Natural killer cell (primary cell): ENCODE measurements at places on chromosomes 7 and 10. TPM values are rescaled to one million over a fixed set of nuclear protein-coding genes. Genes with fewer than 3 reads are reported as not detected.
A peak's percentile ranks its signal among the peaks of the same experiment; 100 is the strongest.

DNA sequence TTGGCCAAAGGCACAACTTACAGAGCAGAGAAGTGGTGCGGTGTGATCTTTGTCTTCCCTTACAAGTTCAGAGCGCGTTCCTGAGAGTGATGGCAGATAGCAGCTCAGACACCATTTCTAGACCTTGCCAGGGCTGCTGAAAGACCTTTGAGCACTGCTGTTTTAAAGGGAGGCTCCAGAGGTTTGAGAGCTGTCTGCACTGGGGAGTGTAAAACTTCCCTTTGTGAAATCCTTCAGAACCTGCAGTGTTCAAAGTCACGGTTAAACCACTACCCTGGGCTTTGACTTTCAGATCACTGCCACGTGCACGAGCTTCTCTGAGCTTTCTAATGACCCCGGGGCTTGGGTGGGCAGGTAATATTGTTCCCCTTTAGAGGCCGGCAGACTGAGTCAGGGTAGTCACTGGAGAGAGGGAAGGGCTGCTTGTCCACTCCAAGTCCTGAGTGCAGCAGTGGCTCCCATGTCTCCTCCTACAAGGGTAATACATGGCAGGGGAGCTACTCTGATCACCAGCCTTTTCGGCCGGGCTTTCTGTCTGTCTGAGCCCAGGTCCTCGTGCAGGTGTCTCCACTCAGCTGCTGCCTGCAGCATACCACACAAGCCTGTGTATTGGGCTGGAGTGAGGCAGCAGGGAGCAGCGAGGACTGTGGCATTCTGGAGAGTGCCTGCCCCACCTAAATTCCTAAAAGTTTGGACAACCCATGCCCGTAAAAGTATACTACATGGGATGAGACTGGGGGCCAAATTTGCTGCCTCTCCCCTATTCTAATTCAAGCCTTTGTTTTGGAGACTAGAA lies 63.3 kb downstream of the ZMIZ1 start:
- DNase-seq = no peak

GRCh38 chr10:28200775-28201174 lies 102.1 kb downstream of the MPP7 start:
- DNase-seq = no peak

DNA sequence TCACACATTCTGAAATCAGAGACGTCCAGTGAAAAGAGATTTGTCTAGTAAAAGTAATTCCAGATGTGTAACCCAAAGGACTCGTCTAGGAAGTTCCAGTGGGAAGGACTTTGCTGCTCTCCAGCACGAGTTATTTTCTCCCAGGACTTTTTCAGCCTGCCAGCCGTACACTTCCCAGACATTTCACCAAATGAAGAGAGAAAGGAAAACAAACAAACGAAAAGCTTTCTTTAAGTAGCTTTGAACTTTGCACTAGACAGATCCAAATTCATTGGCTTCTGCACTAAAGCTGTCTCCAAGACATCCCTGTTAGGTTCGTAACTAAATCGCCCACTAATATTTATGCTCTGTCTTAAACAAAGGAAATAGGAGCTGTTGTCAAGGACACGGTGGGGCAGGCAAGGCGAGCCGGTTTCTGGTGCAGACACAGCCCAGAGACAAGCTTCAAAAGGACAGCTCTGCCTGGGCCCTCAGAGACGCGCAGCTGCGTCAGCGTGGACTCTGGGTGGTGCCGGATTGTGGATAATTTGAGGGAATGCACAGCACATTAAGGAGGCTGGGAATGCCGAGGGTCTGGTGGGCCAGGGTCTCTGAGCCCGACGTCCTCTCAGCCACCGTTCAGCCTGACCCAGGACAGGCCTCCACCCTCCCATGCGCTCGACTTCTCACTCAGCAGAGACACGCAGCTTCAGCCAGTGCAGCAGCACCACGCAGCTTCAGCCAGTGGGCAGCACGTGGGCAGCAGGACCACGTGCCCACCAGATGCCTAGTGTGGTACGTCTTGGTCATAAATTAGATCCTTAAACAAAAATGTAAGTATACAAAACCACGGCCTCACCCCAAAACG lies 64.1 kb upstream of the INSIG1 start:
- DNase-seq = no peak

- DNase-seq = no peak
Observed at GRCh38 chr7:157666530-157667040, 329.8 kb downstream of the DNAJB6 start.

DNA sequence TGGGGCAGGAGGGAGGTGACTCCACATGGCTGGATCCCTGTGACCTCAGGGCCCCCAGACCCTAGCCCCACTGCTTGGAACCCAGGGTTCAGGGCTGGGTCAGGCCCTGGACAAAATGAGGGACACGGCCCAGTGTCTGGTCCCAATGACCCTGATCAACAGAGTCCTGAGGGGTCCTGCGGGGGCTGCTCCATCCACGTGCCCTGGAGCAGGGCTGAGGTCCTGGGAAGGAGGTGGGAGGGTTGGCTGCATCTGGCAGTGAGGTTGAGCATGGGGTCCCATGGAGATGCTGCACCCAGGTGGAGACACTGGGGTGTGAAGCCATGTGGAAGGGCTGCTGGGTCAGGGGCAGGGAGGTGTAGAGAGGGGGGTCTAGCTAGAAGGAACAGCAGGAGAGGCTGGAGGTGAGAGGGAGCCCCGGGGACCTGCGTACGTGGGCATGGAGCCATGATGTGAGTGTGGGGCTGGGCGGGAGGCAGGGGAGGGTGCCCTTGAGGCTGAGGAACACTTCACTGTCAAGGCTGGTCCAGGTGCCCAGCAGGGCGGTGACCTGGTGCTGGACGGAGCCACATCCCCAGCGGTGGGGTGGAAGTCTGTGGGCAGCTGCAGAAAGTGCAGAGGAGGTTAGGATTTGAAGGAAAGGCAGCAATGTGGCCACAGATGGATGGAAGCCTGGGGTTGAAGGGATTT lies 604 bp downstream of the SCART1 start:
- DNase-seq = no peak

GRCh38 chr10:71247414-71247705 lies 35.0 kb downstream of the UNC5B start:
- DNase-seq = no peak

DNA sequence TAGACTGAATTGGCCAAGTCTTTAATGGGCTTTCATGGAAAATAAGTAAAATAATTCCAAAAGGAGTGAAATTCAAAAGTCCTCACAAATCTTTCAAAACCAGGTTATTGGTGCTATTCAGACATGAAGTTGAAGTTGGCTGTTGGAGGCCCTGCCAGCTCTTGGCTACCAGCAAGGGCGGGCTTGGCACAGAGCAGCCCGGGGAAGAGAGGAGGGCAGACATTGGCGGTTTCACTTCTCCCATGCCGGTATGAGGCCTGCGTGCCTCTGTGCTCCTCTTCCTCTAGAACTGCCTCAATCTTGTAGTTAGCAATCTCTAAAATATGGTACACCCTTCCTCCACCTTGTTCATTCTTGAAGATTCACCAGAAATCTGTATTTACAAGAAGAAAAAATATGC lies 16.4 kb upstream of the NPS start:
- no peak for DNase-seq

DNA sequence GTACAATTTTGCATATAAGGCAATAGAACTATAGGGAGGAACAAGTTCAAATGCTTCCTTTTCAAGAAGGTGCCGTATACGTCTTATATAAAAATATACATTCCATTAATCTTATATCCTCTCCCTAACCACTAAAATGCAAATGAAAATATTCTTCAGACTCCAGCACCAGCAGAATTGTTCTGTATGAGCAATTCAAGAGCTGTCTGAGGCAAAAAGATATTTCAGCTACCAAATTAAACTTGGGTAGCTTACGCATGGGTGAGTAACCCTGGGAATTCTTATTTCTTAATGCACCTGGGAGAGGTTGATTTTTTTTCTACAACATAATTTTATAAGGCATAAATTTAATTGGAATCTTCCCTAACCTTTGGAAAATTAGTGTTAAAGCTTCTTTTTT lies 42.2 kb upstream of the GSDME start:
- DNase-seq = no peak

- DNase-seq = no peak
Observed at GRCh38 chr10:73552819-73553715, 38.1 kb downstream of the USP54 start.

DNA sequence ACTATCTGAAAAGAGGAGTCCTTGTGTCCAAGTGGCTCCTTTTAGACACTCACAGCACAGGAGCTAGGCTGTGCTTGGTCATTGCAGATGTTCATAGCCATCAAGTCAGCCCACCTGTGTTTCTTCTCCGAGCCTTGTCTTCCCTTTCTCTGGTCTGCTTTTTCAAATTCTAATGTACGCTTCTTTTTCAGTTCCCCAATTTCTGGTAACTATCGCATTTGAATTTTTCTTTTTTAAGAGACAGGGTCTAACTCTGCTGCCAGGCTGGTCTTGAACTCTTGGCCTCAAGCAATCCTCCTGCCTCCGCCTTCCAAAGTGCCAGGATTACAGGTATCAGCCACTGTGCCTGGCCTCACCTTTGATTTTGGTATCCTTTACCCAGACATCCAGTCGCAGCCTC lies 18.9 kb downstream of the APBB1IP start:
- DNase-seq = no peak

GRCh38 chr10:93827056-93827804 lies 66.5 kb upstream of the SLC35G1 start:
- peak; percentile 22 for DNase-seq

DNA sequence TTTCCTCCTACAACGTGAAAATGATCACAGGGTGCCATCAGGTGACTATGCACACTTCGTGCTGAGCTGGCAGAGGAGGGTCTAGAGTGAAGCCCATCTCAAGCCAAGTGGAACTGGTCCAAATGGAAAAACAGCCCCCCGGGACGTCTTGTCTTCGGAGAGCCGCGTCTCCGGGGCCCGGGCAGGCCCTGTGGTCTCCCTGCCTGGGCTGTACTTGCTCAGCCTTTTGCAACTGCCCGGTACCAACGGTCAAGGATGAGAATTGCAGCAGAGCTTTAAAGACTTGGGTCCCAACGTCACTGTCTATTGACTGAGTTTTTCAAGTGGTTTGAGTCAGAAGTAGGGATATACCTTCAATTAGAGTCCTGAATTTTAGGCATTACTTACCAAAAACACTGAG lies 315.5 kb downstream of the PTPRN2 start:
- DNase-seq = no peak

GRCh38 chr10:82210331-82210730 lies 335.3 kb downstream of the NRG3 start:
- no peak for DNase-seq

DNA sequence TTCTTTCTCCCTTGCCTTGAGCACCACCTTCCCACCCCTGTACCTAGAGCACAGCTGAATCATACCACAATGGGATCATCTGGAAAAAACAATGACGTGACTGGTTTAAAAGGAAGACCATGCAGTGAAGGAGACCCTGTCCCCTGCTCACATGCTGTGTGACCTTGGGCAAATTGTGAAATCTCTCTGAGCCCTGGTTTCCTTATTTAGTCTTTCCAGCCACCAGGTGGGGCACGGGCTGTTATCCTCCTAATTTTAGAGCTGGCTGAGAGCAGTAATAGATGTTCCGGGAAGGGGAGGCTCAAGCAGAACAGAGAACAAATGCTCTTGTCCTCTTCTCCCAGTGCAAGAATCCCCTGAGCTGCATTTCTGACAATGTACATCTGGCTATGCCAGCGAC lies 198.3 kb downstream of the RPS24 start:
- no peak for DNase-seq

DNA sequence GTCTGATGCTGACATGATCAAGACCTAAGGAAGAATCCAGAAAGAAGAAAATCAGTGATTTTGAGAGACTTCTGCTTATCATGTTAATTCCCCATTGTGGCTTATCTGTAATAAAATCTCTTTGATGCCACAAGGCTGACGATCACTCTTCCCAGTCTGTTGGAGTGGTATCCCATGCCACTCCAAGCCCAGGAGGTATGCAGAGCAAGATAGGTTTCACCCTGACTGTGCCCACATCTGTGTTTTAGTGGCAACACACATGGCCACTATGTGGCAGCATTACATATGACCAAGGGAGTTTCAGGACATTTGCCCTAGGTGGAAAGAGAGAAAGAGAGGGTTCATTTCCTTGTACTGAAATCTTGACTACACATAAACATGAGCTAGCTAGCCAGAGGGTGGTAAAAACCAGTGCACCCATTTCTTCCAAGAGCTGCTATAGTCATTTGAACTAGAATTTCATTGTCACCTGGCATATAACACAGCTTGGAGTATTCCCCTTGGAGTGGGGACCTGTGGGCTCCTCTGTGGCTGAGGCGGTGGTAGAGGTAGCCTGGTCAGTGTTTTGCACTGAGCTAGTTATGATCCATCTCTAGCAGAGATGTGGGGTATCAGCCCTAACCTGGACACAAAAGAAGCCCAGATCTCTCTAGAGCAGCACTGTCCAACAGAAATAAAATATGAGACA lies 20.8 kb downstream of the LAMB4 start:
- peak; percentile 26 for DNase-seq

DNA sequence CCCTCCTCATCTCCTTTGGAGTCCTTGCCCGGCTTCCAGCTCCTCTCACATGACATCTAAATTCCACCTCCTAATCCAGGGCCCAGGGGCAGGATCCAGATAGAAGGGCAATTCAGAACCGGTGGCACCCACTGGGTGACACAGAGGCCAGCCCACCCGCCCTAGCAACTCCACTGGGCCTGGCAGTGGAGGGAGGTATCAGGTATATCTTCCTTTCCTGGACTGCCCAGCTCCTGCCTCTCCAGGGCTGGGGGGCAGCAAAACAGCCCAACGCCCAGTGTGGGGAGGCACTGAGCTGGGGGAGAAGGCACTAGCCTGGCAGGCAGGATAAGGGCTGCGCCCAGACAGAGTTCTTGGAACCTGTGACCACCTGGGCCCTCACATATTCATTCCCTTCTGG lies 10.4 kb upstream of the TRIM8 start:
- no peak for DNase-seq

DNA sequence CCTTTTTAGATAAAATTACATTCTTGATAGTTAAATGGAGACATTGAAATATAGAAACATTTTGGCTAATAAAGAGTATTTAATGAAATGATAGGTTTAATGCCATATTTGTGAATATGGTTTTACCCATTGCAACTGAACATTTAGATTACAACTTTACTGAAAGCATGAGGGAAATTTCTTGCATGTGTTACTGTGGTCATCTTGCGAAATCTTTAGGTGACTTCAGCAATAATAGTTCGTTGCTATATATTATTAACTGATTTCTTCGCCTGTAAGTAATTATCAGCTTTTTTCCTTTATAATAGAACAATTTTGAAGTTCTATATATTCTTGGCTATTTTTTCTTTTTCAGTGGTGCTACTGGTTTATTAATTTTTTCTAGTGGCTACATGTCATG lies 83.2 kb downstream of the MLLT10 start:
- no peak for DNase-seq

Gene AUTS2
- 197 TPM for total RNA-seq

Gene ARL5B
- total RNA-seq = 19.1 TPM

Gene MALSU1
- 31.8 TPM for total RNA-seq

Gene CCDC3
- total RNA-seq = 0.21 TPM

Gene TSPAN14
- 180 TPM for total RNA-seq

Gene PNLIPRP3
- not detected for total RNA-seq

Gene SMO
- total RNA-seq = 0.50 TPM
